ENCODE measurements at places on chromosomes 6 and 20. TPM values are rescaled to one million over a fixed set of nuclear protein-coding genes. Genes with fewer than 3 reads are reported as not detected.

EDN3 gene
- total RNA-seq: not detected

PRL gene
- total RNA-seq: not detected

MAFB gene
- total RNA-seq: 0.28 TPM

ERVFRD-1 gene
- not detected for total RNA-seq

SNPH gene
- total RNA-seq: 6.4 TPM

MOG gene
- total RNA-seq: not detected

CRIP3 gene
- total RNA-seq: 0.64 TPM

RING1 gene
- 33.7 TPM for total RNA-seq

ARG1 gene
- not detected for total RNA-seq

CST2 gene
- total RNA-seq: not detected

BICRAL gene
- total RNA-seq: 12.9 TPM

NOX3 gene
- total RNA-seq: not detected

SLC52A3 gene
- 6.4 TPM for total RNA-seq

RWDD2A gene
- total RNA-seq: 3.4 TPM

MICB gene
- 72.1 TPM for total RNA-seq

DNMT3B gene
- 3.5 TPM for total RNA-seq

SYNCRIP gene
- 141 TPM for total RNA-seq

SLC9A8 gene
- 6.7 TPM for total RNA-seq

PI16 gene
- not detected for total RNA-seq

MTO1 gene
- total RNA-seq: 57.9 TPM

PIGT gene
- 108 TPM for total RNA-seq

PKIB gene
- 1.1 TPM for total RNA-seq

KIAA0408 gene
- 0.90 TPM for total RNA-seq

PREX1 gene
- 20.0 TPM for total RNA-seq

TAGAP gene
- total RNA-seq: 0.13 TPM

POU5F1 gene
- total RNA-seq: 1.1 TPM

COL11A2 gene
- total RNA-seq: 0.57 TPM

ZC2HC1B gene
- total RNA-seq: not detected

MYLK4 gene
- 0.85 TPM for total RNA-seq

POM121L2 gene
- total RNA-seq: not detected

IMPG1 gene
- total RNA-seq: not detected

DZANK1 gene
- 3.0 TPM for total RNA-seq

DDR1 gene
- 95.2 TPM for total RNA-seq

ARMC12 gene
- 1.4 TPM for total RNA-seq

VSTM2L gene
- 16.0 TPM for total RNA-seq

TRDN gene
- total RNA-seq: not detected

LY6G6C gene
- 0.23 TPM for total RNA-seq
